ENCODE measurements at places on chromosomes 1 and 21.

DNA sequence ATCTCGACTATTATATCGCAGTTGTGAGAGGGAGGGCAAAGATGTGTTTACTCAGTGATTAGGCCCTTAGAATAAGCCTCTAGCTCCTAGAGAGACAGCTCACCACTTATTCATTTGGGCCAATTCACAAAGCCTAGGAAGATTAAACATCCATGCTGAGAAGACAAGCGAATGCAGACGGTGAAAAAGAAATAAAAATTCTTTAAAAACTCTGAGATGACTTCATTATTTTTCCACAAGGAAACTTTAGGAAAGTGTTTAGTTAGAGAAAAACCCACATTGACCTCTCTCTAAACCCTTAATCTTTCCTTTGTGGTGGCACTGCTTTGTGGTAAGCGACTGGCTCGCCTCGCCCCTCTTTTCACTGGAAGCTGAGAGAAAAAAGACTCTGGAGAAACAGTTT is 146.8 kb upstream of the DMRTA2 start:
- no peak for DNase-seq

- no peak for DNase-seq
Observed at GRCh38 chr1:153794624-153795329, 19.6 kb downstream of the SLC27A3 start.

DNA sequence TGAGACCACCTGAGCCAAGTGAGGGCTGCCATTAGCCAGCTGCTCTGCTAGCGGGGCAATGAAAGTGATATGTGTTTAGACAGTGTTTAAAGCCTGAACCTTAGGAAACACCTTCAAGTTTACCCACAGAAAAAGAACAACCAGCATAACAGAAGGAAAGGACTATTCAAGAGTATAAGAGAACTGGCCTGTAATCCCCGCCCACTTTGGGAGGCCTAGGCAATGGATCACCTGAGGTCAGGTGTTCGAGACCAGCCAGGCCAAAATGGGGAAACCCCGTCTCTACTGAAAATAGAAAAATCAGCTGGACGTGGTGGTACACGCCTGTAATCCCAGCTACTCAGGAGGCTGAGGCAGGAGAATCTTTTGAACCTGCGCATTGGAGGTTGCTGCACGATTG is 149.4 kb downstream of the PCP4 start:
- no peak for DNase-seq

GRCh38 chr1:61585714-61586113 is 139.2 kb downstream of the TM2D1 start:
- no peak for DNase-seq

DNA sequence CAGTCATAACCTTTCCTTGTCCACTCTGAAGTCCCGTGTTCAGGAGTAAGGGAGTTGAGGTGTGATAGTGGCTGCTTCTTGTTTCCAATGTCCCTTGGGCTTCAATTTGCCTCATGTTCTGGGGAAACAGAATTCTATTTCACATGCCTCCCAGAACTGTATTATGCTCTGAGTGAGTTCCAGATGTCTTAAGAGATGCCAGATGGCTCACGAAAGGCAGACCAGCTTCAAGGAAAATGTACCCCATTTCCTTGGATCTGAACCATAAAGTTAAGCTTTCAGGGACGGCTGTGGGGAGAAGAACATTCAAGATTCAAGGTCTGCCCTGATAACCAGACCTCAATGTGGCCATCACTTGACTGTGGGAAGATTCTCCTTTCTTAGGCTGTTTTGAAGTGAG is 42.4 kb downstream of the C1orf87 start:
- no peak for DNase-seq

DNA sequence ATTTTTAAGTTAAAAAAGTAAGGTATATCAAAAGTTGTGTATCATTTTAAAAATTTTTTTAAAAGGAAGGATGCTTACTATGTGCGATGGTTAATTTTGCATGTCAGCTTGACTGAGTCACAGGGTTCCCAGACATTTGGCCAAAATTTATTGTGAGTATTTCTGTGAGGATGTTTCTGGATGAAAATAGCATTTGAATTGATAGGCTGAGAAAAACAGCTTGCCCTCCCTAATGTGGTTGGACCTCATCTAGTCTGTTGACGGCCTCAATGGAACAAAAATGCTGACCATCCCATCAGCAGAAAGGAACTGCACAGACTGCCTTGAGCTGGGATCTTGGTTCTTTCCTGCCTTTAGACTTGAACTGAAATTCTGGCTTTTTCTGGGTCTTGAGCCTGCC is 724.5 kb downstream of the NCAM2 start:
- DNase-seq, result no peak

GRCh38 chr1:42152119-42152518 is 1.1 kb upstream of the GUCA2B start:
- DNase-seq, result no peak

DNA sequence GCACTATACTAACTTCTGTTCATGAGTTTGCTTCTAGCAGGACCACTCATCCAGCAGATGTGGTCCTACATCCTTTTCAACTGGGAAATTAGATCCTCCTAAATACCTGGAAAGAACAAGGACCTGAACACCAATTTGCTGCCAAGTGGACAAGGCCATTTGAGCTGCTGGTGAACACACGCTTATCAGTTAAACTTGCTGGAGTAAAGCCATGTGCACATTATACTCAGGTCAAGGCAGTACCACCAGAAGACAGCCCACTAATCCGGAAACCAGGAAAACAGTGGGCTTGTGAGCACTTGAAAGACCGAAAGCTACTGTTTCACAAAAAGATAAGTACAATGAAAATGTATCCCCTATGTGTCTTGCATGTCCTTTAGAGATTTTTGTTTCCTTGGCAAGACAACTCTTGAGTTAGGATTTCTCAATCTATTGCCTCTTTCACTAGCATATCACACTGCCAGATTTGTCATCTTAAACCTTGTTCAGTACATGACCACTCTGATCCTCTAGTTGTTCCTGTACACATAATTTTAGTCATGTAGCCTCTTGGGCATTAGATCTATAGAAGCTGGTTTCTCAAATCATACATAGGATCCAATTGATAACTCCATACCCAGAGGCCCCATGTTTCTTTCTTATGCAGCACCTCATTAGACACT is 4.5 kb upstream of the REN start:
- DNase-seq, result no peak

- peak; percentile 54 for DNase-seq
Observed at GRCh38 chr21:38908537-38908936, 102.8 kb downstream of the ETS2 start.

GRCh38 chr1:112687785-112688496 is 13.5 kb downstream of the MOV10 start:
- DNase-seq, result no peak

GRCh38 chr1:8603220-8603616 is 214.2 kb downstream of the RERE start:
- no peak for DNase-seq

DNA sequence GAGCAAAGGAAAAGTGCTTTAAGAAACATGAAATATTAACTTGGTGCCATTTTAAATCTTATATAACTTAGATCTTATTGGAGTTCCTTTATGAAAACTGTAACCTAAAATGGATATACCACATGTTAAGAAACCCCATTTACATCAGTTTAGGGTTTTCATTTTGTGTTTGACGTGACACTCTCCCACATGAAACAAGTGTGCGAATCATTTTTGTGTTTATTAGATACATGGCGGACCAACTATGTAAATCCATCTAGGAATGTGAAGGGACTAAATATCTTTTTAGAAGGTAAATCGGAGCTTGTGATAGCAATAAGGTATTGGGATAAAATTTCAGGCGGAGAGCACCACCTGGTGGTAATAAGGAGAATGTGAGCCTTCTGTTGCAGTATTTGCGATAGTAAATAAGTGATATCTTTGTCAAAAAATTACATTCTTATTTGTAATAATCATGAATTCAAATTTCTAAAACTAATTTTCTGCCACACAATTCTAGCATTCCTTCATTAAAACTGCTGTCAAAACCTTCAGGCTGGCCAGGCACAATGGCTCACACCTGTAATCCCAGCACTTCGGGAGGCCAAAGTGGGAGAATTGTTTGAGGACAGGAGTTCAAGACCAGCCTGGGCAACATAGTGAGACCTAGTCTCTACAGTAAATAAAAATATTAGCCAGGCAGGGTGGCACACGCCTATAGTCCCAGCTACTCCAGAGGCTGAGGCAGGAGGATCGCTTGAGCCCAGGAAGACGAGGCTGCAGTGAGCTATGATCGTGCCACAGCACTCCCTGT is 31.3 kb downstream of the SMAP2 start:
- DNase-seq, result peak; percentile 60

- no peak for DNase-seq
Observed at GRCh38 chr1:6270401-6270800, 9.5 kb upstream of the GPR153 start.

- DNase-seq, result peak; percentile 52
Observed at GRCh38 chr1:117534995-117535467, 70.8 kb upstream of the TENT5C start.

DNA sequence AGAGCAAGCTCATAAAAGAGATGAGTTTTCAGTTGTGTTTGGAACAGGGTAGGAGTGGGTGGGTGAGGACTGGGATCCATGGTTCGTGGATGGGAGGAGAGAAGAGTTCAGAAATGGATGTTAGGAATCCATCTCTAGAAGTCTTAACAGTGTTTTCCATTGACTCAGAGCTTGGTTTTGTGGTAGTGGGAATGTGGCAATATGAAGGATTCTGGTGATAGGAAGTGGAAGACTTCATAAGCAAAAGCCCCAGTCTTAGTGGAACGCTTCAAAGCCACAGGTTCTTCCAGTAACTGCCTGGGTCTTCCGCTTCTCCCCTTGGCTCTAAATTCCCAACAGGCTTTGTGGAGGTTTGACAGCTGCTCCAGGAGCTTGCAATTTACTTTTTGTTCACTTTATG is 167.9 kb downstream of the KCNJ6 start:
- DNase-seq, result no peak

DNA sequence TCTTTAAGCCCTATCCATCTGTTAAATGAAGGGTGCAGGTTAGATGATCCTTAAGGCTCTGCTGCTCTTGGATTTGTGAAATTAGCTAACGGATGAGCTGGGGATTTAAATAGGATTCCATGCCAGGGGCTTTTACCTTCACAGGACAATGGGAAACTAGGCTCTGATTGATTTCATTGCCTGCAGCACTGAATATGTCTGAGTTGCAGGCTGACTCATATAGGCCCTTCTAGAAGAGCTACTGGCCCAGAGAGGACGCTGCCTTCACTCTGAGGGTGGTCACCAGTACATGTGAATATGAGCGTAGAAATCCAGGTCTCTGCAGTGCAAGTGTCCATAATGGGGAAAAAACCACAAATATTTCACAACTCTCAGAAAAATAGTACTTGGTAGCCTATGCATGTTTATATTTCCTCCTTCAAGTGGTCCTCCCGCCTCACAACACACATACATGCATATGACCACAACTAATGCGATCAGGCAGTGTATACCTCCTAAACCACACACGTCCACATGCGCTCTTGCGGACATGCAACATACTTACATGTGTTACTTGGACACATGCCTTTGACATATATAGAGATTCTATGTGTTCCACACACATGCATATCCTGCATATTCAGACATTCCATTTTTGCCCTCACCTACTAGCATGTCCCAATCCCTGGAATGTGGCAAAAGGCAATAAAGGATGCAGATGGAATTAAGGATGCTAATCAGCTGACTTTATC is 233.8 kb upstream of the JUN start:
- DNase-seq, result peak; percentile 38

DNA sequence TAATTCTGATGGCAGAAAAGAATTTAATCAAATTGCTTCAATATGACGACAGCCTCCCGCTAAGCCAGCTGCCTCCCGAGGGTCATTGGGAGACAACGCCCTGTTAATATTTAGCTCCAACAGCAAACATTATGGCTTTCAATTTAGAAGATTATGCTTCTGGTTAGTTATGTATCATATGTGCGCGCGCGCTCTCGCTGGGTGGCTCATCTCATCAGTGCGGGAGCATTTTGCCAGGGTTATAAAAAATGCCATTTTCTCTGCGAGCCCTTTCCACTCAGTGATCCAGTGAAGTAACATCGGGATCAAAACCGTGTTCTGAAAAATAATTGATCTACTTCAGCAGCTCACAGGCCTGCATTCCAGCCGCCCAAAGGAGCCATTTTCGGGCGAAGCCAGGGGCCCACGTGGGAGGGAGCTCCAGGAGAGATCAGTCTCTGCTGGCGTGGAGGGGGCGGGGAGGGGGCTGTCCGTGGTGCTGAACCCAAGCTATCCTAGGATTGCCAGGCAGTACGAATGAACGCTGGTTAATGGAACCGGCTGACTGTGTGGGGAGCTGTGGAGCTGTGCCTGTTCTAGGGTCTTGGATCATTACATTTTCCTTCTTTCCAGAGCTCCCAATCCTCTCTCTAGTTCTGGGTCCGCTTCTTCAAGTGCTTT is 219.1 kb upstream of the ZC3H12A start:
- no peak for DNase-seq

DNA sequence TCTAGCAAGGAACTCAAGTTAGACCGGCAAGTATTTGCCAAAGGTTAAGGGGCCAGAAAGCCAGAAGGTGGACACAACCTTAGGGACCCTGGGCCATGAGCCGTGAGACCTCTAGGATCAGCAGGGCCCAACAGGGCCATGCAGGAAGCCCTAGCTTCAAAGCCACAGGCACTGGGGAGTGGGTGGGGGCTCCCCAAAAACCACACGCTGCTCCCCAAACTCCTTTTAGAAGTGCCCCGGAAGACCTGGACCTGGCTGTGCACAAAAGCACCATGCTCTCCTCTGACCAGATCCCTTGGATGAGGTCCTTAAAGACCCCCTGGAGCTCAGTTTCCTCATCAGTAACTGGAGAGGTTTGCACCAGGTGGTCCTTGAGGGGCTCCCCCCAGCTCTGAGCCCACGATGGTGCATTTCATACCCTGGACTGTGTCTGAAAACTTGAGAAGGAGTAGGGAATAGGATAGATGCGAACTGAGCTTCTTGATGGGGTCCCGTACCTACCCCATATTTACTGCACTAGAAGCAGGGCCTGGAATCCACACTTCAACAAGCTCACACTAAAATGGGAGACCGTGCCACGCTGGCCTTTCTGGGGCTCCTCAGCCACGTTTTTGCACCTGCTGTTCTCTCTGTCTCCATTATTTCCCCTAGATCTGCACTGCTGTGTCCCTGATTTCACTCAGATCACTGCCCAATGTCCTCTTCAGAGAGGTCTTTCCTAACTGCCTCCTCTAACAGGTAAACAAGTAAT is 40.6 kb upstream of the LBR start:
- no peak for DNase-seq

GRCh38 chr1:107123741-107124140 is 17.1 kb upstream of the NTNG1 start:
- no peak for DNase-seq

DNA sequence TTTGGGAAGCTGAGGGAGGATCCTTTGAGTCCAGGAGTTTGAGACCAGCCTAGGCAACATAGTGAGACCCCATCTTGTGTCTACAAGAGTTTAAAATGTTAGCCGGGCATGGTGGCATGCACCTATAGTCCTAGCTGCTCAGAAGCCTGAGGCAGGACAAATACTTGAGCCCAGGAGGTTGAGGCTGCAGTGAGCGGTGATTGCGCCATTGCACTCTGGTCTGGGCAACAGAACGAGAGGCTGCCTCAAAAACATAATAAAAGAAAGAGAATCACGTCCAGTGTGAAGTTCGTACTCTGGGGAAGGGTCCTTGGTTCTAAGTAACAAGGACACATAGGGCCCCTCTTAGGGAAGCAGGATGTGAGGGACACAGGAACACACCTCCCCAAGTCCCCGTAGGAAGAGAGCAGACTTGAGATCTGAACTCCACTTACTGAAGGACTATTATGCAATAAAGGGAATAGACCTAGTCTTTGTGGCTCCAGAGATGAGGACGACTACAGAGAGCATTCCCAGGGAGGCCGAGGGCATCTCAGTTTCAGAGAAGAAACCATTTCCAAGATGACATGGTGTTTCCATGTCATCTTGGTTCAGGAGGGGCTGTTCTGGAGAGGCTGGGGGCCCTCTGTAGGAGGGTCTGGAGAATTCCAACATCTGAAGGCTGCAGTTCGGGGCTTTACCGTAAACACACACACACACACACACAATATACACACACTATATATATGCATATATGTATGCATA is 10.8 kb upstream of the ENO1 start:
- peak; percentile 24 for DNase-seq

Data from MV-4-11 (cell line).